ENCODE measurements at places on chromosomes 2 and 18.

DNA sequence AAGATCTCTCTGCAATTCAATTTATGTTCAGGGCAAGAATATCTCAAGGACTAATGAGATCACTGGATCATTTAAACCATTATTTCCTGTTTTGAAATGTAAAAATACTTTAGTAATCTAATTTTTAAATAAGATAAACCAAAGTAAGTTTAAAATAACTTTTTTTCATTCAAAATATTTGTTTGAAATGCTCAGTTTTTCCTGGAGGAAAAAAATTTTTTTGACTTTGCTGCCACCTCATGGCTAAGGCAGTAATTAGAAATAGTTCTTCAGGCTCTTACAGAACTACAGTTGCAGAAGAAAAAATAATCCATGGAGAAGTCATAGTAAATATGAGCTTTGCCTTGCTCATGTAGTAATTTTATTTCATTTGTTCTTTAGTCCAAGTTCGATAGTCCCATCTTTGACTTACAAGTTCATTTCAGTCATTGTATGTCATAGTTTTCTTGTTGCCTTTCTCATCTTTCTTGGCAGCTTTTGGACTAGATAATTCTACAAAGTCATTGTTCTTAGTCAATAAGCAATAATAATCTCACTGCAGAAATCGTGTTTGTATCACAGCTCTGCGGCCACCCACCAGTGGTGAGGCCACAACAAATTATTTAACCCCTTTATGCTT, 127.4 kb downstream of the DPP4 start:
- no peaks in the 10 kb centered on the region for H3K27me3 ChIP-seq
- H3K36me3 ChIP-seq: no peaks in the 10 kb centered on the region
- no peaks in the 10 kb centered on the region for H3K4me1 ChIP-seq
- no peak for DNase-seq

- no peaks in the 10 kb centered on the region for H3K4me1 ChIP-seq
- no peak overlapping the region for H3K4me3 ChIP-seq
- no peak overlapping the region for H3K27ac ChIP-seq
- DNase-seq: no peak
- no peaks in the 10 kb centered on the region for H3K36me3 ChIP-seq
Observed at GRCh38 chr2:58081000-58081399, 34.4 kb downstream of the VRK2 start.

GRCh38 chr2:38076710-38077430, 919 bp upstream of the CYP1B1 start:
- no peak for DNase-seq
- peaks cover 52% of the 10 kb centered on the region for H3K27me3 ChIP-seq
- H3K4me1 ChIP-seq: peaks cover 14% of the 10 kb centered on the region
- peak overlapping the region; percentile 63 for H3K4me3 ChIP-seq
- H3K27ac ChIP-seq: no peak overlapping the region

GRCh38 chr2:26316845-26317244, 29.1 kb upstream of the SELENOI start:
- H3K4me1 ChIP-seq: peaks cover 6% of the 10 kb centered on the region
- no peaks in the 10 kb centered on the region for H3K36me3 ChIP-seq
- no peaks in the 10 kb centered on the region for H3K27me3 ChIP-seq
- H3K27ac ChIP-seq: no peak overlapping the region
- no peak overlapping the region for H3K4me3 ChIP-seq

GRCh38 chr2:68512966-68513365, 45.6 kb downstream of the APLF start:
- no peaks in the 10 kb centered on the region for H3K4me1 ChIP-seq
- no peaks in the 10 kb centered on the region for H3K27me3 ChIP-seq
- no peak overlapping the region for H3K4me3 ChIP-seq
- H3K27ac ChIP-seq: no peak overlapping the region
- H3K36me3 ChIP-seq: no peaks in the 10 kb centered on the region

- H3K27ac ChIP-seq: no peak overlapping the region
- no peak for DNase-seq
- no peaks in the 10 kb centered on the region for H3K4me1 ChIP-seq
- H3K27me3 ChIP-seq: no peaks in the 10 kb centered on the region
- H3K36me3 ChIP-seq: no peaks in the 10 kb centered on the region
Observed at GRCh38 chr2:96993367-96993766, 7.0 kb upstream of the FAM178B start.

Measured in H1 (cell line).